Psoas muscle (tissue), 8 donors: ENCODE measurements at places on chromosomes 3 and 15. TPM values are rescaled to one million over a fixed set of nuclear protein-coding genes. Genes with fewer than 3 reads are reported as not detected.

DNA sequence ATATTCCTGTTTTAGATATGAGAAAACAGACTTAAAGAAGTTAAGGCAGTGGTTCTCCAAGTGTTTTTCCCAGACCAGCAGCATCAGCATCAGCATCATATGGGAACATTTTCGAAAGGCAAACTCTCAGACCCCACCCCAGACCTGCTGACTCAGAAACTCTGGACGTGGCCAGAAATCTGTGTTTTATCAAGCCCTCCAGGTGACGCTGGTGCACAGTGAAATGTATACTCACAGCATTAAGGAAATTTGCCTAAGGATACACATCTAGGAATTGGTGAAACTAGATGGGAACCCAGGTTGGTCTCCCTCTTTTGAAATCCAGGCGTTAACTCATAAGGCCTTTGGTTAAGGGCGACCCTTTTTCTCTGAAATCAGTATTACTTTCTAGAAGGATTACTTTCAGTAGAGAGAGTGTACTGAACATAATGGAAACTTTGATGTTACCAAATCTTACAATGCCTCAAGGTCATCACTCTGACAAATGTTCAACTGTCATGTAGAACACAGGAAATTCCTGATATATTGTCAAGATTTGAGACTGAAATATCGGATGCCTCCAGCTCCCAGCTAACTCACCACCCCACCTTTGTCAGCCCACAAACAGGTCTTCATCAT lies 910.2 kb downstream of the ROBO1 start:
- no peaks in the 10 kb centered on the region for H3K4me1 ChIP-seq
- H3K4me3 ChIP-seq = no peak overlapping the region
- no peak for DNase-seq
- no peaks in the 10 kb centered on the region for H3K36me3 ChIP-seq

DNA sequence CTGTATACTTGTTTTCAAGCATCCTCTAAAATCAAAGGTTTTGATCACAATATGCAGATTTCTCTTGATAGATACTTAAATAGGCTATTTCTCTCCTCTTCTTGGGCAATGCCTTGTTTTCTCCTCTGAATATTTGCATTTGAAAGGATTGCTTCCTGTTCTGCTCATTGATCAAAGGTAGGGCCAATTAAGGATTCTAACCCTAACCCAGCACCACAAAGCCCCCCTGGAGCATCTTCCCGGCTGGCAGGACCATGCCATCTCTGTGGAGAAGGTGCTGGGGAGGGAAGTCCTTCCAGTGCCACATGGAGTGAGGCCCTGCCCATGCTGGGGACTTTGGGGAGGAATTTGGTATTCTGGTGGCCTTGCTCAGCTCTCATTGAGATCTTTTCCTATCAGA lies 11.3 kb upstream of the NIPA2 start:
- H3K36me3 ChIP-seq = peaks cover 62% of the 10 kb centered on the region
- no peak overlapping the region for H3K4me3 ChIP-seq
- no peak overlapping the region for H3K27ac ChIP-seq
- no peak for DNase-seq

Gene BTLA
- total RNA-seq = 0.32 TPM

DNA sequence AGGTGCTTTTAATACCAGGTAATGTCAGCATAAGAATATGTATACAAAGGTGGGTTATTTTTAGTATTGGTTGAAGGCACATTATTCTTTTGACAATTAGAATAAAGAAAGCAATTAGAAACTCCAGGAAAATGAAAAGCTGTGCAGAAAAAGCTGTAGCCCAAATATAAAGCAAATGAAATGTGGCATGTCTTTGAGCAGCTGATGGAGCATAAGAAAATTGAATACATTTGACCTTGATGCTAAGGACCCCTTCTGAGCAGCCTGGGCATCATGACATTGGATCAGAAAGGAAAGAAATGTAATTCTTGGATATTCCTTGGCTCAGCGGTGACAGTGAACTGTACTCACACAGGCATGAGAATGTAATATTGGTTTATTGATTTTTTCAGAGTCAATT lies 8.0 kb upstream of the ISLR start:
- H3K4me1 ChIP-seq = no peaks in the 10 kb centered on the region
- H3K4me3 ChIP-seq = no peak overlapping the region
- H3K27ac ChIP-seq = no peak overlapping the region
- DNase-seq = no peak
- H3K27me3 ChIP-seq = no peaks in the 10 kb centered on the region
- H3K36me3 ChIP-seq = no peaks in the 10 kb centered on the region

- H3K4me3 ChIP-seq = no peak overlapping the region
- H3K27ac ChIP-seq = no peak overlapping the region
- H3K4me1 ChIP-seq = no peaks in the 10 kb centered on the region
Measured at GRCh38 chr3:45486926-45487325, 98.5 kb downstream of the LARS2 start.

Gene PLD1
- 3.1 TPM for total RNA-seq

GRCh38 chr15:60511351-60512031 lies 32.5 kb upstream of the ICE2 start:
- no peak for DNase-seq
- no peak overlapping the region for H3K27ac ChIP-seq
- H3K4me3 ChIP-seq = no peak overlapping the region
- no peaks in the 10 kb centered on the region for H3K36me3 ChIP-seq
- peaks cover 23% of the 10 kb centered on the region for H3K4me1 ChIP-seq

Gene SEMA6D
- 7.4 TPM for total RNA-seq

DNA sequence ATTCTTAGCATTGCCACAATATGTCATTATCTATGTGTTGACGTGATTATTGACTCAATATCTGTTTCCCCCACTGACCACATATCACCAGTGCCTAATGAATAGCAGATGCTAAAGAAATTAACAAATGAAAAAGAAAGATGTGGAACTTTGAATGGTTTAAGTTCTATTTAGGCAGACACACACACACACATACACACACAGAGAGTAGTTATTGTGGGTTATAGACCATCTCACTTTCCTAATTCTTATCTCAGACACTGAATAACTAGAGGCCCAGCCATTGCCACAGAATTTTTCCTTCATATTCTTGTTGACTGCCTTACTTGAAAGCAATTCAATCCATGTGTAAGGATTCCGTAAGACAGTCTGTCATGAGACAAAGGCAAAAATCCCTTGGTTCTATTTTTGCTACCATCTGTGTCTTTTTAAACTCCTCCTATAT lies 61.9 kb upstream of the PHLDB2 start:
- H3K27ac ChIP-seq = no peak overlapping the region
- DNase-seq = no peak
- H3K27me3 ChIP-seq = no peaks in the 10 kb centered on the region
- H3K4me1 ChIP-seq = no peaks in the 10 kb centered on the region
- H3K4me3 ChIP-seq = no peak overlapping the region

- H3K36me3 ChIP-seq = no peaks in the 10 kb centered on the region
- H3K27ac ChIP-seq = no peak overlapping the region
- no peak overlapping the region for H3K4me3 ChIP-seq
- no peaks in the 10 kb centered on the region for H3K27me3 ChIP-seq
- H3K4me1 ChIP-seq = no peaks in the 10 kb centered on the region
- DNase-seq = no peak
Measured at GRCh38 chr3:56135941-56136340, 332.3 kb downstream of the ERC2 start.

GRCh38 chr15:51884517-51885236 lies 55.2 kb downstream of the TMOD3 start:
- no peaks in the 10 kb centered on the region for H3K27me3 ChIP-seq
- no peak for DNase-seq
- H3K27ac ChIP-seq = no peak overlapping the region
- peaks cover 10% of the 10 kb centered on the region for H3K36me3 ChIP-seq

Gene TATDN2
- total RNA-seq = 18.8 TPM

DNA sequence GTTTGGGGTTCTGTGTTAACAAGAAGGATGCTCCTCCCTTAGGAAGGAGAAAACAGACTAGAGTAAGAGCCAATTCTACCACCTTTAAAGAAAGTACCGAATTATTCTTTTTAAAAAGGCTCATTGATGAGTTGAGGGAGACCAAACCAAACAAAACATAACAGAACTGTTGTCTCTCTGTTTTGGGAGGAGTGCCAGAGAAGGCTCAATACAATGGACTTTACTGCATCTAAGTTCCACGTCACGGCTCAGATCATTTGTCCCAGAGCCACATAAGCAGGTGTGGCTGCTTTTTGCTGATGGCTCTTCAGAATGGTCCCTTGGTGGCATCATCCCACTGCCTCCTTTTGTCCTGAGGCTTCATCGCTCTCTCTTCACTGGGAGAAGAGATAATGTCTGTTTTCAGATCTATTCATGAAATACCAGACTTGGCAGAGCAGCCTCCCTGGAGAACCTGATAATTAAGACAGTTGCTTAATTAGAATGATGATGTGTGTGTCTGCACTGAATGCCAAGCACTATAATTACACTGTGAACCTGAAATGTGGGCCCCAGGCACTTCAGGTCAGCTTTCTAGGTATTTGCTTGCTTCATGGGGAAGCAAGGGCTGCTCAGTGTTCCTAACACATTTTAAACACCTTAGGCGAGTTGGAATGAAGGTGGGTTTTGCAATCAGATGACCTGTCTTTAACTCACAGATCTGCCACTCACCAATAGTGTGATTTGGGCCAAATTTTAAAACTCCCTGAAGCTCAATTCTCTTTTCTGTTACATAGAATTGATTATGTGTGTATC lies 335.2 kb upstream of the MCTP2 start:
- no peaks in the 10 kb centered on the region for H3K27me3 ChIP-seq
- H3K4me3 ChIP-seq = no peak overlapping the region
- no peak for DNase-seq

- H3K4me3 ChIP-seq = no peak overlapping the region
- no peak for DNase-seq
- no peaks in the 10 kb centered on the region for H3K36me3 ChIP-seq
- H3K27ac ChIP-seq = no peak overlapping the region
- peaks cover 56% of the 10 kb centered on the region for H3K4me1 ChIP-seq
Measured at GRCh38 chr3:105806359-105806758, 62.5 kb downstream of the CBLB start.

DNA sequence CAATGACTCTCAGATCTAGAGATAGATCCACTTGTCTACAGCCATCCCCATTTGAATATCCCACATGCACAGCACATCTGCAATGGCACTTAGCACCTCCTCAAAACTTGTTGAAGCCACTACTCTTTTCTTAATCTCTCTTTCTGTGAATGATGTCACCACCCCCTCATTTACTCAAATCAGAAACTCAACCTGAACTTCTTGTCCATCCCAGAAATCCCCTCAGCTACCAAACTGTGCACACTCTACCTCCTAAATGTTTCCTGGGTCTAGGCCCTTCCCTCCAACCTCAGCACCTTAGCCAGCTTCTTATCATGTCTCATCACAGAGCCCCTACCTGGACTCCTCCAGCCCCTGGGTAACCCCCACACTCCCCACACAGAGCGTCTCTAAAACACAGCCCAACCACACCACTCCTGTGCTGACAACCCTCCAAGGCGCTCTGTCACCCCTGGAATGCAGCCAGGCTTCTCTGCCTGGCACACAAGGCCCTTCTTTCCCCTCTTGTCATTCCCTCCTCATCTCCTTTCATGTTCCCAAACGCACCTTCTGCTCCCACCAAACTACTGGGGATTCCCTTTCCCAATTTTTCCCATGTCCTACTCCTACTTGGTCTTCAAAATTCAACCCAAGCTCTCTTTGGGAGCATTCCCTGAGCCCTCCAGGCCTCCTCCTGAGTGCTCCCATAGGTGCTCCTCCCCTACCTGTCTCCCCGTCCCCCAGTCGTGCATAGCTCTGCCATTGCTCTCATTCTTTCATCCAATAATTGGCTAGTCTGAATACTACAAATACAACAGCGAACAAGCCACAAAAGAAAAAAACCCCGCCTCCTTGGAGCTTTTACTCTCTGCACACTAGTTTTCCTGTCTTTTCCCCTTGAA lies 39.8 kb upstream of the ZBTB38 start:
- H3K27me3 ChIP-seq = no peaks in the 10 kb centered on the region
- no peak overlapping the region for H3K4me3 ChIP-seq
- no peaks in the 10 kb centered on the region for H3K4me1 ChIP-seq
- no peak overlapping the region for H3K27ac ChIP-seq

Gene LIPC
- not detected for total RNA-seq

Gene ZBBX
- total RNA-seq = not detected

DNA sequence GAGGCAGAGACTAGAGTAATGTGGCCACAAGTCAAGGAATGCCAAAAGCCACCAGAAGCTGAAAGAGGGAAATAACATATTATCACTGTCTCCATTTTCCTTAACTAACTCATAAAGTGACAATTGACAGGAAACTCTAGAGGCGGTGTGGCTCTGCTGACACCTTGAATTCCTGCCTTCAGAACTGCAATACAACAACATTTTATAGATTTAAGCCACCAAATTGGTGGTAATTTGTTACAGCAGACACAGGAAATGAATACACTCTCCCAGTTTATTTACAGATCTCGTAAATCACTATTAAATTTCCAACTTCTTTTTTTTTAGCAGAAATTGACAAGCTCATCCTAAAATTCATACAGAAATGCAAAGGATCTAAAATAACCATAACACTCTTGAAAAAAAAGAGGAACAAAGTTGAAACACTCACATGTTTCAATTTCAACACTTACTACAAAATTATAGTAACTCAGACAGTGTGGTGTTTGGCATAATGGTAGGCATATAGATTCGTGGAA lies 449.9 kb downstream of the OTOL1 start:
- H3K4me3 ChIP-seq = no peak overlapping the region
- no peaks in the 10 kb centered on the region for H3K36me3 ChIP-seq
- no peaks in the 10 kb centered on the region for H3K27me3 ChIP-seq
- no peak overlapping the region for H3K27ac ChIP-seq

Gene NAALADL2
- total RNA-seq = 1.9 TPM

GRCh38 chr15:50345298-50345697 lies 9.7 kb downstream of the GABPB1 start:
- H3K4me1 ChIP-seq = peaks cover 28% of the 10 kb centered on the region
- H3K4me3 ChIP-seq = no peak overlapping the region
- no peaks in the 10 kb centered on the region for H3K27me3 ChIP-seq
- no peaks in the 10 kb centered on the region for H3K36me3 ChIP-seq
- no peak overlapping the region for H3K27ac ChIP-seq
- DNase-seq = no peak

DNA sequence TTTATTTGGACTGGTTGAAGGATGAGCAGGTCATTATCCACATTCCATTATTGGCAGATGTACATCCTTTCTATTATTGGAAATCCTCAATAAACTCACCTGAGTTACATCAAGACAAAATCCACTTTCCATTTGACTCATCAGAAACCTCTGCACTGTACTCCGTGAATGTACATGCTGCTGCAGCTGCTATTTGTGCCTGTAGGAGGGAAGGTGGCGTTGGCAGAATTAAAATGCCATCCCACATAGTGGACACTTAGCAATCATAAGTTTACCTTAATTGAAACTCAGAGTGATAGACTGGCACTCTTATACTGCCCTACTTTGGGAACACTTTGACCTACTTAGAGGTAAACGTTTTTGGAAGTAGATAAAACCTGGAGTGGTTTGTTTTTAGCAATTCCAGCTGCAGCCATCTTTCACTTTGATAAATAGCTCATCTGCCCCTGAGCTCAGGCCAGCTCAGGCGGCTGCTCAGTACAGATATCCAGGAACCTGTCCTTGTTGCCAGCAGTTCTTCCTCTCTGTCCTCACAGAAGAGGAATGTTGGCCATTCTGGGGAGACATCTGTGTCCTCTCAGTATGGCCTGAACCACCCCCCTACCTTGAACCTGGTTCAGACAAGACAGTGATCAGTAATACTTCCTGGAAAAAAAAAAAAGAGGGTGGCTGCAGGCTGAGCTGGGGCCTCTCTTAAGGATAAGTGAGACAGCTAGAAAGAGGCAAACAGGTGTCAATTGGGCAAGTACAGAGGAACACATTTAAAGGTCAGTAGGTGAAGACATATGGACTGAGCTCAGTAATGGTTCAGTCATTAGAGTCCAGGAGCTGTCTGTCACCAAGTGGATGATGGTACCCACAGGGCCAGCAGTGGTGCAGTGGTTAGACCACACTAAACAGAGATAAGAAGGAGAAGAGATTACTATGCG lies 153.4 kb upstream of the UMPS start:
- H3K4me1 ChIP-seq = peaks cover 14% of the 10 kb centered on the region
- H3K27ac ChIP-seq = peak overlapping the region; percentile 46
- no peaks in the 10 kb centered on the region for H3K27me3 ChIP-seq
- no peak for DNase-seq
- no peaks in the 10 kb centered on the region for H3K36me3 ChIP-seq
